Spinal cord (tissue), 10 donors: ENCODE measurements at places on chromosomes 11 and 22. TPM values are rescaled to one million over a fixed set of nuclear protein-coding genes. Genes with fewer than 3 reads are reported as not detected.

Gene SDHAF2
- 64.5 TPM for total RNA-seq

Gene OR4C45
- not detected for total RNA-seq

Gene PACSIN3
- 25.3 TPM for total RNA-seq

Gene POTEH
- total RNA-seq = not detected

Gene SCGB1D2
- total RNA-seq = not detected

Gene MEI1
- total RNA-seq = 1.6 TPM

Gene KRTAP5-11
- total RNA-seq = not detected

Gene PIH1D2
- total RNA-seq = 5.4 TPM

Gene SMTNL1
- total RNA-seq = not detected

GRCh38 chr11:134049303-134049702, 19.6 kb upstream of the JAM3 start:
- H3K27me3 ChIP-seq = no peaks in the 10 kb centered on the region
- DNase-seq = no peak
- H3K4me3 ChIP-seq = no peak overlapping the region
- no peaks in the 10 kb centered on the region for H3K36me3 ChIP-seq

GRCh38 chr22:30425616-30426387, at the start of gene MTFP1:
Gene MTFP1, plus strand, starts transcription at chr22:30425768. Its CDS starts 112 bp downstream, at chr22:30425880.
- H3K36me3 ChIP-seq = peaks cover 21% of the 10 kb centered on the region
- peak; percentile 62 for DNase-seq
- H3K27me3 ChIP-seq = no peaks in the 10 kb centered on the region
- H3K27ac ChIP-seq = peak within 1 kb of the TSS; percentile 98
- H3K4me1 ChIP-seq = peaks cover 51% of the 10 kb centered on the region
- H3K4me3 ChIP-seq = peak within 1 kb of the TSS; percentile 69

DNA sequence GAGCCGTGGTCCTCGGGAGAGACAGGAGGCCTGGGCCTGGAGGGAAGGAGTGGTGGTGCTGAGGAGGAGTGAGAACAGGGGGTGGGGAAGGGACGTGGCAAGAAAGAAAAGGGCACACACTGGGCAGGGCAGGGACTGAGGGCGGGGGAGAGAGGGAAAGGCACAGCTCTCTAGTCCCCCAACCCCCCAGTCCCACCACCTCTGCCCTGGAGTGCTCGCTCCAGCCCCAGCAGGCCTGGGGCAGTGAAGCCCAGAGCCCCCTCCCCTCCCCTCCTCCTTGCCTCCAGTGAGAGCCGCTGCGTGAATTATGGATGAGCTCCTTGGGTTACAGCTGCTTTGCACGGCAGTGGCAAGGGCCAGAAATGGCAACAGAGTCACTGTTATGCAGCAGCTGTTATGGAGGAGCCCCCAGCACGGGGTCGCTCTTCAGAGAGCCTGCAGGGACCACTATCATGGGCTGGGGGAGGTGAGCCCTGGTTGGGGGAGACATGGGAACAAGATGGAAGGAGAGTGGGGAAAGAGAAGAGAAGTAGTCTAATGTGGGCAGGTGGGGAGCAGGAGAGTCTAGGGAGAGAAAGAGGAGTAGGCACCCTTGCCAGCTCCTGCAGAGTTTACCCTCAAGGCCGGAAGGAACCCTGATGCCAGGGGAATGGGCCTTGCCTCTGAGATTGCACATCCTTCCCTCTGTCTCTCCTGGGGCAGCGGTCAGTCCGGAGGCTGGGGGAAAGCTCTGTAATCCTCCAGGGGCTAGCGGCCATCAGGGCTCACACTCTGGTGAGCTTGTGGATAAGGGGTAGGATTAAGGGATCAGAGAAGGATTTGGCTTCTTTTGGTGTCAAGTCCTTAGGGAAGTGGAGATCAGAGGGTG, 3.6 kb downstream of the RTN4RL2 start:
- peaks cover 14% of the 10 kb centered on the region for H3K36me3 ChIP-seq
- peaks cover 38% of the 10 kb centered on the region for H3K4me1 ChIP-seq
- no peak for DNase-seq
- no peak overlapping the region for H3K4me3 ChIP-seq

DNA sequence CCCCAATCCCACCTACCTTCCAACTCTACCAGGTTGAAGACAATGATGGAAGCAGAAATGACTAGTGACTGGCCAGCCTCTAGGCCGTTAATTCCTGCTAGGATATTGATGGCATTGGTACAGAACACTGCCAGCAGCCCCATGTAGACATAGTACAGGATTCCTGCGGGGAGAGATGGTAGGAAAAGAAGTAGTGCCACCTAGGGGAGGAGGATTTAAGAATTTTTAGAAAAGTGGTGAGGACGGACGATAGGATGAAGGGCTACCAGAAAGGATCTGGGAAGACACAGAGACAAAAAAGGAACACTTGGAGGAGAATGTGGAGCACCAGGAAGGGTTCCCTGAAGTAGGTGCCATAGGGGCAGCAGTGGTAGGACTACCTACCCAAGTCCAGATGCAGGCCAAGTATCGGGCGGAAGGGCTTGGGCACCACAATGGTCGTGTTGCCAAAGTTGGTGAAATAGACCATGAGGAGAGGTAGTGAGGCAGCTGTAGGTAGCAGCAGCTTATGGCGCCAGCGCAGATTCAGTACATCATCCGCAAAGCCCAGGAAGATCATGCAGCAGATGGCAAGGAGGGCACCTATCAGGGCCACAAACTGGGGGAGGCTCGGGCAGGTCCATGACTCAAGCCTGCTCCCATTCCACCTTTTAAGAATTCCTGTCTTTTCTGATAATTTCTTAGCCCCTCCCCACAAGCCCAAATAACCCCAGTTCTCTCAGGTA, 1.2 kb downstream of the DPAGT1 start:
- no peak overlapping the region for H3K27ac ChIP-seq
- peaks cover 30% of the 10 kb centered on the region for H3K4me1 ChIP-seq
- peaks cover 18% of the 10 kb centered on the region for H3K36me3 ChIP-seq
- no peak for DNase-seq

- peaks cover 78% of the 10 kb centered on the region for H3K36me3 ChIP-seq
- DNase-seq = no peak
- H3K4me1 ChIP-seq = peaks cover 20% of the 10 kb centered on the region
- no peak overlapping the region for H3K4me3 ChIP-seq
- no peak overlapping the region for H3K27ac ChIP-seq
These were observed 45.5 kb downstream of the AP2A2 start for GRCh38 chr11:971092-971690.

GRCh38 chr11:27459191-27459590, 13.4 kb downstream of the LGR4 start:
- H3K27me3 ChIP-seq = no peaks in the 10 kb centered on the region
- H3K27ac ChIP-seq = no peak overlapping the region
- H3K4me3 ChIP-seq = no peak overlapping the region
- no peak for DNase-seq
- H3K36me3 ChIP-seq = no peaks in the 10 kb centered on the region
- peaks cover 5% of the 10 kb centered on the region for H3K4me1 ChIP-seq

DNA sequence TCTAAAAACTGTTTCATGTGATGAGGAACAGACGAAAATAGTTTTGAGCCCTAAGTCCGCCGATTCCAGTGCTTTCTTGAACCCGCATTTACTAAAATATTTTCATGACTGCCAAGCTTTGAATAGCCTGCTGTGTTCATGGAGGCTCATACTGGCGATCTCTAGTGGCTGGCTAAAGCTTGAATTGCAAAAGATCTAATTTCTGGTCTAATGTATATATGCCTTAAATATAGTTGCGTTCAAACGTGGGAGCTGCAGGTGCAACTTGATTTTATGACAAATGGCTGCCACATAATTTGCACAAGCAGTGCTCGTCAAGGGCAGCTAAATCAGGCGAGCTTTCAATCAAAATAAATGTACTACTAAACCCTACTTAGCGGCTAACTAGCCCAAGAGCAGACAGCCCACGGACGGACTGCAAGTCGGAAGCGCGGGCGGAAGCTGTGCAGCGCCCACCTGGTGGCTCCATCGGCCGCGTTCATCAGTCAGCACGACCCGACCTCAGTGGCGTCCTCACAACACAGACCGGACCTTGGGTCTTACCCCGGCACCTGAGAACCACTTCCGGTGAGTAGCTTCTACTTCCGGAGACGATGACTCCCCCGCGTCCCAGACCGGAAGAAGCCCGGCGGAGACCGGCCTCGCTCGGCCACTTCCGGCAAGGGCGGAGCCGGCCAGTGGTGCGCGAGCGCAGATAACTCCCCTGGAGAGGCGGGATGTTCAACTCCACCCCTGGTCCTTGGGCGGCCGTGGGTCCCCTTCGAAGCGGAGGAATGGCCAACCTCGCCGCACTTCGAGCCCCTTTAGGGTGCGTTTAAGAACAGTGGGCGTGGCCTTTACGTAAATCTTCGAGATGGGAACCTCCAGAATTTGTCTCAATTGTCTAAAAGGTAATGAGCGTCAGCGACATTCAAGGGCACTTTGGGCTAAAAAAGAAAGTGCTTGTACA, 6.1 kb downstream of the RPL27A start:
- peak overlapping the region; percentile 77 for H3K27ac ChIP-seq
- peak; percentile 89 for DNase-seq
- peaks cover 5% of the 10 kb centered on the region for H3K4me1 ChIP-seq
- H3K27me3 ChIP-seq = no peaks in the 10 kb centered on the region
- peak overlapping the region; percentile 62 for H3K4me3 ChIP-seq
- H3K36me3 ChIP-seq = peaks cover 46% of the 10 kb centered on the region

DNA sequence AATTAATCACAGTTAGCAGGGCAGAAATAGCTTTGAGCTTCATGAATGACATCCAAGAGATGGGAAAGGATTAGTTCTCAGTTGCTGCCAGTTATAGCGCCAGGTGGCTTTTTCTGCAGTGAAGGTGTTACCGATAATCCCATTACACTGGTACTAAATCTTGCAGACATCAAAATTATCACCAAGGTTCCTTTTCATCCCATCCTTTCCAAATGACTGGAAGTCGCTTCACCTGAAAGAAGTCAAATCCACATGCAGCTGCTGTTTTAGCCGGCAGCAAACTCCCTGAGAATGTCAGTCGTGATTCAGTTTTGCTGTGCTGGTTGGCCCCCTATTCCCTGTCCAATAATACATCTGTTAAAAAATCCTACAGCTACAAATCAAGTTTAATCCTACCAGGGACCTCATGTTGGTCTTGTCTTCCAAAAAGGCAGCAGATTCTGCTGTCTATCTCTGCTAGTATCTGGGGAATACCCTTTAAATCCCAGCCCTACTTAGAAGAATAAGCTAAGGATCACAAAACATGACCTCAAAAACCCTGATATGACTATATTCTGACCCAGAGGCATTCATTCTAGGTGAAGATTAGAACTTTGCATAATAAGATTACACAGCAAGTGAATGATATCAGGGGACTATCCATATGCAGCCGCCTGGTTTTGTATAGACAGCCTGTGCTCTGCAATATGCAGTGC, 31.7 kb downstream of the IMMP1L start:
- no peaks in the 10 kb centered on the region for H3K27me3 ChIP-seq
- H3K27ac ChIP-seq = no peak overlapping the region
- peaks cover 2% of the 10 kb centered on the region for H3K36me3 ChIP-seq
- DNase-seq = no peak

GRCh38 chr11:44305470-44306051, 4.4 kb downstream of the ALX4 start:
- H3K4me1 ChIP-seq = peaks cover 46% of the 10 kb centered on the region
- no peaks in the 10 kb centered on the region for H3K36me3 ChIP-seq

DNA sequence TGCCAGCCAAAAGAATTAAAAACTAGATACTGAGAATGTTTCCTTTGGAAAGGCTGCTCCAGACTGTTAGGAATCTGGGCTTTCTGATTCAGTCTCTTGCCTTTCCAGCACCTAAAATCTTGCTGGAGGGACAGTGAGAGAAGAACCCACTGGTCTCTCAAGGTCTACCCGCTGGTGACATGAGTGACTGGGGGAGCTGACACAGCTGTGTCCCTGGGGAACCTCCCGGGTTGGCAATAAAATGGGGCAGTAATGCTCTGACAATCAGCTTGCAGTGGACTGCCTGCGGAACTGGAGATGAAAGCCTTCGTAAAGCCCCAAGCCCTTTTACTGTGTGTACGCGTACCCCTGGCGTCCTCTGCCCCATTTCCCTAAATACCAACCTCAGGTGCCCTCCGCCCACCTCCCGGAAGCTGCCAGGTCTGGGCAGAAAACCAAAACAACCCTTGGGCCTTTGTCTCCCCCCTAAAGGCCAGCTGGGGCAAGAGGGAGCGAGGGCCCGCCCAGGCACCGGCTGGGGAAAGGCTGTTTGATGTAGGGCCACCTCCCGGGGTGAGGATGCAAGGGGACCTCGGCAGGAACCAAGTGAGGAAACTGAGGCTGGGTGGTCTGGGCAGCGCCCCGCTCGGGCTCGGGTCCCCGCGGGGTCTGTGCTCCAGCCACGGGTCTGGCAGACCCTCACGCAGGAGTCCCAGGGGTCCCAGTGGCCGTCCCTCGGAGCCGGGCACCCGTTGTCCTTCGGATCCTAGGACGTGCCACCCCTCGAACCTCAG, 741 bp downstream of the CARS1 start:
- no peak for DNase-seq
- no peaks in the 10 kb centered on the region for H3K27me3 ChIP-seq
- peaks cover 26% of the 10 kb centered on the region for H3K4me1 ChIP-seq
- peaks cover 23% of the 10 kb centered on the region for H3K36me3 ChIP-seq
- peak overlapping the region; percentile 81 for H3K4me3 ChIP-seq

- H3K27ac ChIP-seq = no peak overlapping the region
- DNase-seq = peak; percentile 45
- H3K27me3 ChIP-seq = no peaks in the 10 kb centered on the region
- H3K4me1 ChIP-seq = no peaks in the 10 kb centered on the region
- no peak overlapping the region for H3K4me3 ChIP-seq
- H3K36me3 ChIP-seq = no peaks in the 10 kb centered on the region
These were observed 851.1 kb upstream of the RAG2 start for GRCh38 chr11:37449146-37449545.

DNA sequence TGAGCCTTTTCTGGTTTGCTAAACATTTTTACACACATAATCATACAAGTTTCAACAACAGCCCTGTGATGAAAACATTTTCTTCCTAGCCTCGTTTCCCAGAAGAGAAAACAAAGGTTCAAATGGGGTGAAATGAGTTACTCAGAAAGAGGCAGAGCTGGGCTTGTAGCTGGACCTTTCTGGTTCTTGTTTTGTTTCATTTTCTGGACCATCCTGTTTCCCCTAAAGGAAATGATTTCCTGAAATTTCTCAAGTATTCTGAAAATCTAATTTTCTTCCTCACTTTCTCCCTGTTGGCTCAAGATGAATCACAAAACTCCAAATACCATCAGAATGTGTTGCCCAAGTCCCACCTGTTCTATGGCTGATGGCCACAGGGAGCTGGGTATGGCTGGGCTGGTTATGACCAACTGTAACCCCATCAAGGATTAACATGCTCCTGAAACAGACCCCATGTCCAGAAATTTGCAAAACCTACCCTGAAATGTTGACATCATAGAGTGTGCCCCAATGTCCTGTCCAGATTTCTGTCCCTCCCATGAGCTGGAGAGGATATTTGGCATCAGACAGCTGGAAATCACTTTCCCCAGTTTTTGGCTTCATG, 6.7 kb upstream of the APOL4 start:
- no peaks in the 10 kb centered on the region for H3K36me3 ChIP-seq
- no peak overlapping the region for H3K4me3 ChIP-seq
- H3K27me3 ChIP-seq = no peaks in the 10 kb centered on the region
- DNase-seq = no peak

DNA sequence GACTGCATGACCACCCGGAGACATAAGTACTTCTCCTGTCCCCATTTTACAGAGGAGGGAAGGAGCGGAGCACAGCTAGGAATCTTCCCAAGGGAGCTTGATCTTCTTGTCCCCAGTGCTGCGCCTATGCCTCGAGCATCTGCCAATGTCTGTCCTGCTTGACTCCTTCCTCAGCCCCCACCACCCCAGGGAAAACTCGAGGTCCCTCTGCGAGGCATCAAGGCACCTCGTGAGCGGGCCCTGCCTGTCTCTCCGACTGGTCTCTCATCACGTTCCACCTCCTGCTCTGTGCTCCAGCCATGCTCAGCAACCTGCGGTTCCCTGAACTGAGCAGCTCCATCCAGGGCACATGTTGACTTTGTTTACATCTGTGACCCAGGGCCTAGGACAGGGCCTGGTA, 2.5 kb downstream of the NCF4 start:
- no peak overlapping the region for H3K4me3 ChIP-seq
- H3K4me1 ChIP-seq = no peaks in the 10 kb centered on the region
- H3K27ac ChIP-seq = no peak overlapping the region
- no peaks in the 10 kb centered on the region for H3K27me3 ChIP-seq
- H3K36me3 ChIP-seq = no peaks in the 10 kb centered on the region
